ENCODE measurements at places on chromosomes 13 and 19. TPM values are rescaled to one million over a fixed set of nuclear protein-coding genes. Genes with fewer than 3 reads are reported as not detected.

Gene TUBA3C
- total RNA-seq, result not detected

Gene TSEN34
- 39.6 TPM for total RNA-seq

Gene KRTDAP
- not detected for total RNA-seq

Gene CEACAM8
- not detected for total RNA-seq

Gene PGPEP1
- total RNA-seq, result 21.5 TPM

Gene ABCA7
- 6.7 TPM for total RNA-seq

Gene SH2D3A
- total RNA-seq, result 0.52 TPM

Gene YJU2
- 13.7 TPM for total RNA-seq

Gene SIGLECL1
- not detected for total RNA-seq

Gene FPR3
- total RNA-seq, result not detected

Gene OR7D2
- total RNA-seq, result 0.33 TPM

Gene CCL25
- not detected for total RNA-seq

Gene NLRP9
- not detected for total RNA-seq

Gene HIF3A
- 113 TPM for total RNA-seq

Gene FFAR2
- total RNA-seq, result not detected

Gene LRG1
- total RNA-seq, result not detected

Gene PLPPR3
- total RNA-seq, result 6.0 TPM

DNA sequence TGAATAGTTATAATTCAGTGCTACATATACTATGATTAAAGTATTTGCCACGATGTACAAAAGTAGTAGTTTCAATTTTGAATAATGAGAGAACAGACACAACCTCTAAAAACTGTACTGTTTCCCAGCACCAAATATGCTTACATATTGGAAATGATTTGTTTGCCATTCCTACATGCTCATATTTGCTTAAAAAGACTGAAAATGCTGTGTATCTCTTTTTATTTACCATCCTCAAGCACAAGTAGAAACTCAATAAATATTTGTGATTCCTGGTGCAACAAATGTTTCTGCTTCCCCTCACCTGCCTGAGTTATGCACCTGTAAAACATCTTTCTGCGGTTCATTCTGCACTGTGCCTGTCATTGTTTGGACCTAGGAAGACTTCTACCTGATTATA, 512.2 kb downstream of the DCT start:
- no peaks in the 10 kb centered on the region for H3K27me3 ChIP-seq
- H3K27ac ChIP-seq, result no peak overlapping the region
- DNase-seq, result no peak
- peaks cover 27% of the 10 kb centered on the region for H3K4me1 ChIP-seq

- no peak overlapping the region for H3K4me3 ChIP-seq
- no peak overlapping the region for H3K27ac ChIP-seq
- no peak for DNase-seq
- no peaks in the 10 kb centered on the region for H3K4me1 ChIP-seq
- H3K27me3 ChIP-seq, result no peaks in the 10 kb centered on the region
Observed at GRCh38 chr13:30520571-30520970, 54.8 kb upstream of the HMGB1 start.

DNA sequence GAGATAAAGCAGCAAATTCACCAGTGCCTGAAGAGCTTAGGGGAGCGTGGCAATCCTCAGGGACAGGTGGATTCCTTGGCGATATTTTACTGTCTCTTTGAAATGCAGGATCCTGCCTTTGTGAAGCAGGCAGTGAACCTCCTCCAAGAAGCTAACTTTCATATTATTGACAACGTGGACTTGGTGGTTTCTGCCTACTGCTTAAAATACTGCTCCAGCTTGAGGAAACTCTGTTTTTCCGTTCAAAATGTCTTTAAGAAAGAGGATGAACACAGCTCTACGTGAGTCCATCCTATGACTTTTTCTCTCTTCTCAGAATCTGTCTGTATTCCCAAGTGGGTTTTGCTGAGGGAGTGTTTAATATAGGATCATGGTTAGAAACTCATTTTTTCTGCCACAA, 22.6 kb downstream of the NLRP4 start:
- no peaks in the 10 kb centered on the region for H3K27me3 ChIP-seq
- H3K36me3 ChIP-seq, result peaks cover 3% of the 10 kb centered on the region
- H3K4me3 ChIP-seq, result no peak overlapping the region
- H3K27ac ChIP-seq, result no peak overlapping the region
- no peaks in the 10 kb centered on the region for H3K4me1 ChIP-seq

- peaks cover 23% of the 10 kb centered on the region for H3K4me1 ChIP-seq
- peaks cover 13% of the 10 kb centered on the region for H3K27me3 ChIP-seq
- H3K4me3 ChIP-seq, result no peak overlapping the region
- no peaks in the 10 kb centered on the region for H3K36me3 ChIP-seq
- no peak for DNase-seq
- peak overlapping the region; percentile 22 for H3K27ac ChIP-seq
Observed at GRCh38 chr13:72463561-72463960, 263.9 kb downstream of the MZT1 start.

DNA sequence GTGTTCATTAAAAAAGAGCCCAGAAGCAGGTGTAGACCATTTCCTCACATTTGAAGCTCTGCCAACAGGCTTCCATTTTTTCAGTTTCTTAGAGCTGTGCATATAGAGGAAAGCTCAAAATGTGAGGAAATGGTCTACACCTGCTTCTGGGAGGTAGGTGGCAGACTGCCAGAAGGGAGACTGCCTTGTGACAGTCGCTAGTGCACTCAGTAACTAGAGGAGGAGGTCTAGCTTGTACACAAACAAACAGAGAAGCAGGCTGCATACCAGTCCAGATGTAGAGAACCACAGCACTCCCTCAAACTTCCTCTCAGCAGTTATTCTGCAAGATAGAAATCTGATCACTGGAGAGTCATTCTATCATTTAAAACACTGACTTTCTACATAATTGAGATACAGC, 800.2 kb downstream of the EFNB2 start:
- no peaks in the 10 kb centered on the region for H3K36me3 ChIP-seq
- no peaks in the 10 kb centered on the region for H3K27me3 ChIP-seq
- H3K4me1 ChIP-seq, result peaks cover 17% of the 10 kb centered on the region
- no peak overlapping the region for H3K4me3 ChIP-seq
- H3K27ac ChIP-seq, result no peak overlapping the region

- no peak overlapping the region for H3K4me3 ChIP-seq
- H3K27ac ChIP-seq, result no peak overlapping the region
- no peak for DNase-seq
- H3K36me3 ChIP-seq, result no peaks in the 10 kb centered on the region
- H3K27me3 ChIP-seq, result no peaks in the 10 kb centered on the region
- no peaks in the 10 kb centered on the region for H3K4me1 ChIP-seq
Observed at GRCh38 chr13:85406269-85406975, 392.8 kb downstream of the SLITRK6 start.

DNA sequence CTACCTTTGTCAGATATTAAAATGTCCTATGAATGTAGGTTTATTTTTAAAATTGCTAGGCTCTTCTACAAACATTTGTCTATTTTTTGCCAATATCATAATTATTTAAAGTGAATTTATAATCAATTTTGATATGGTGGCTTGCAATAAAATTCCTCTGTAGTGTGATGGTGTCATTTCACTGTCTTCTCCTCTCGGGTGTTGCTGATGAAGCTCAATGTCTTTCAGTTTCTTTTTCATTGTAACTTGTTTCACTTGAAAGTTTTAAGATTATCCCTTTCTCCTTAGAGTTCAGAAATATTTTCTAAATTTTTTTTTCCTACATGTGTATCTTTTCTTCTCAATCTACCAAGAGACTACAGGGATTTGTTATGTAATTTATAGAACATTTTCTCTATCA, 267.1 kb upstream of the EDNRB start:
- H3K36me3 ChIP-seq, result no peaks in the 10 kb centered on the region
- H3K4me1 ChIP-seq, result peaks cover 3% of the 10 kb centered on the region
- DNase-seq, result no peak
- H3K4me3 ChIP-seq, result no peak overlapping the region
- no peaks in the 10 kb centered on the region for H3K27me3 ChIP-seq
- H3K27ac ChIP-seq, result no peak overlapping the region

- peaks cover 6% of the 10 kb centered on the region for H3K36me3 ChIP-seq
- H3K27ac ChIP-seq, result peak within 1 kb of the TSS; percentile 43
- no peak within 1 kb of the TSS for H3K4me3 ChIP-seq
- H3K4me1 ChIP-seq, result peaks cover 85% of the 10 kb centered on the region
Observed at GRCh38 chr13:98176777-98177608, at the start of gene RNF113B. TSS of gene RNF113B (minus strand) at chr13:98177269. CDS start at chr13:98177236, 33 bp downstream.

DNA sequence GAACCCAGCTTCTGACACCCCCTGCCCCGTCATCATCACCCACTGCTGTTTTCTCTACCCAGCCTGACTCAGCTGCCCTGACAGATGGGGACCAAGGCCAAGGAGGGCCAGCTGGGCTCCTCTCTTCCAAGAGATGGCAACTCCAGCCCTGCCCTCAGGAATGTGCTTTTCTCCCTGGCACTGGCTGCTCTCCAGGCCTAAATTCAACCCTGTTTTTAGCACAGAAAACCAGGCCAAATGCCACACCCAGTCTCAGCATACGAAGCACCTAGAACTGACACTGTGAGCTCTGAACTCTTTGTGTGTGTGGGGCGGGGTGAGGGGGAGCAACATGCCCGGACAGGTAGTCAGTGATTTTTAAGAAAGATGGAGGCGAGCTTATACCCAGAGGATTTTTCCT, 23.4 kb upstream of the IGFL1 start:
- peaks cover 18% of the 10 kb centered on the region for H3K27me3 ChIP-seq
- DNase-seq, result no peak
- H3K36me3 ChIP-seq, result peaks cover 10% of the 10 kb centered on the region
- peaks cover 75% of the 10 kb centered on the region for H3K4me1 ChIP-seq
- no peak overlapping the region for H3K4me3 ChIP-seq
- peak overlapping the region; percentile 56 for H3K27ac ChIP-seq

DNA sequence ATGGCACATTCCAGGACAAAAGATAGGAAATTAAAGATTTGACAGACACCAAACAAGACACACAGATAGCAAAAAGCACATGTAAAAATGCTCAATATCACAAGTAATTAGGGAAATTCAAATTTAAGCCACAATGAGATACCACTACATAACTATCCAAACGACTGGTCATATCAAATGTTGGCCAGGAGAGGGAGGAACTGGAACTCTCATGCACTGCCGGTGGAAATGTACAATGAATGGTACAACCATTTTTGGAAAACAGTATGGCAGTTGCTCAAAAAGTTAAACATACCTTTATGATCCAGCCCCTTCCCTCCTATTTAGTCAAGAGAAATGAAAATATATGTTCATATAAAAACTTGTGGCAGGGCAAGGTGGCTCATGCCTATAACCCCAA, 36.8 kb upstream of the CYP2S1 start:
- H3K27ac ChIP-seq, result no peak overlapping the region
- peaks cover 13% of the 10 kb centered on the region for H3K27me3 ChIP-seq
- no peak for DNase-seq
- H3K4me1 ChIP-seq, result no peaks in the 10 kb centered on the region
- H3K4me3 ChIP-seq, result no peak overlapping the region
- H3K36me3 ChIP-seq, result no peaks in the 10 kb centered on the region

- H3K27ac ChIP-seq, result peak overlapping the region; percentile 93
- peaks cover 15% of the 10 kb centered on the region for H3K36me3 ChIP-seq
- H3K27me3 ChIP-seq, result no peaks in the 10 kb centered on the region
- no peak for DNase-seq
- H3K4me3 ChIP-seq, result peak overlapping the region; percentile 97
- peaks cover 24% of the 10 kb centered on the region for H3K4me1 ChIP-seq
Observed at GRCh38 chr19:55579766-55580621, 654 bp downstream of the ZNF579 start.

- H3K27ac ChIP-seq, result no peak overlapping the region
Observed at GRCh38 chr13:89066868-89067466, 1395.8 kb downstream of the SLITRK5 start.

DNA sequence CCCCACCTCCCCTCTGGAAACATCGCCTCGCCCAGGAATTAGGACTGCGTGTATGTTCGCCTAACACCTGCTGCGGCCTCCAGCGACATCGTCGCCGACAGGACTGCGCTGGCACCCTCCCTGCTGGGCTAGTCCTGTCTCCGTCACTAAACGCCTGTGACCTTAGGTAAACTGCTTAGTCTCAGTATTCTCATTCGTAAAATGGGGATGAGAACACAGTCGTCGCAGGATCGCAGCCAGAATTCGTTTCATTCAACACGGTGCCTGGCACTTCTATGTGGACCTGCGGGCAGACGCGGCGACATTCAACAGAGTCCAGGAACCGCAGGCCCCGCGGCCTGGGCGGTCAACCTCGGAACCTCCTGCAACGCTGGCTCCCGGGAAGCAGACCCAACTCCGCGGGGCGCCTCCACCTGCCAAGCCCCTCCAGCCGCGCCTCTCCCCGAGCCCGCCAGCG, 485 bp downstream of the CRYL1 start:
- peak overlapping the region; percentile 82 for H3K4me3 ChIP-seq
- peaks cover 13% of the 10 kb centered on the region for H3K4me1 ChIP-seq
- H3K36me3 ChIP-seq, result no peaks in the 10 kb centered on the region
- no peak for DNase-seq
- no peaks in the 10 kb centered on the region for H3K27me3 ChIP-seq

DNA sequence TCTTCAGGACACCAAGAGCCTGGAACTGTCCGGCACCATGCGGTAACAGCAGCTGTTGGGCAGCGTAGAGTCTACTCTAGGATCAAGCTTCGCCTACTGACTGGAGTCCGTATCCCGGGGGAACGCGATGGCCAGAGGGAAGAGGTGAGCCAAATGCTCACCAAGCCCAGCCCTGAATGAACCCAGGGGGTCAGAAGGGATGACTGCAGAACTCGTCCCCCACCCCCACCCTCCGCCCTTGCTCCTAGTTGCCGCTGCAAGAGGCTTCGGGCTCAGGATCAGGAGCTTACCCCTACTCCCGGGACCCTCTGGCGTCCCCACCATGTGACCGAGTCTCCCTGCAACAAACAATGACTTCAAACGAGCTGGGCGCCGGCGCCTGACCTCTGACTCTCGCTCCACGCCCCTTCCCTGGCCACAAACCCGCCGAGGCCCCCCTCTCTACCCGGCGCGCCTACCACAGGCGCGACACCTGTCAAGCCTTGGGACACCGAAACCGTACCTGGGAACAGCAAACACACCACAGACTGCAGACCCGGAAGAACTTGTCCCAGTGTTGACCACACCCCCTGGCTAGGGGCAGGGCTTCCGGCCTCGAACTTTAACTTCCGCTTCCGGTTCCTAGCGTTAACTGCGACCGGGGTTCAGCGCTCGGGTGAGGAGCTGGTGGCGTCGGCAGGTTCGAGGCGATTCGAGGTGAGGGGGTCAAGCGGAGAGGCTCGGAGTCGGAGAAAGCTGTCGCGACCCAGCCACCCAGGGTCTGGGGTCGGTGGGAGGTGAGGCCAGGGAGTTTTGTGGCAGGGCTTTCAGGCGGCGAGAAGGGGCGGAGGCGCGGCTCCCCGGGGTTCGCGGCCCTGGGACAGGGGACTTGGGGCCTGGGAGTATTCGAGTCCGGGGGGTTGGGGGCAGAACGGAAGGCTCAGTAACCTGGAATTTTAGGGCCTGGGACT, at the start of gene UBL5:
UBL5 (plus strand) TSS at position 630 of the 950 bp plus-strand sequence. CDS start 420 bp downstream, outside the sequence.
- H3K27me3 ChIP-seq, result no peaks in the 10 kb centered on the region
- H3K4me1 ChIP-seq, result peaks cover 36% of the 10 kb centered on the region
- peak within 1 kb of the TSS; percentile 100 for H3K4me3 ChIP-seq
- peak; percentile 94 for DNase-seq
- peaks cover 1% of the 10 kb centered on the region for H3K36me3 ChIP-seq
